Endothelial cell of coronary artery (primary cell): ENCODE measurements at places on chromosomes 4 and X. TPM values are rescaled to one million over a fixed set of nuclear protein-coding genes. Genes with fewer than 3 reads are reported as not detected.

The ADH7 gene
- not detected in 2 replicates for total RNA-seq

The TMEM31 gene
- not detected in 2 replicates for total RNA-seq

The PABPC1L2A gene
- not detected in 2 replicates for total RNA-seq

The SYTL4 gene
- total RNA-seq = 14.2 and 17.2 TPM in 2 replicates
